GM23248 (cell line): ENCODE measurements at places on chromosomes 5 and 9.

- no peak for DNase-seq
Observed at GRCh38 chr5:2163940-2164490, 281.3 kb upstream of the IRX4 start.

DNA sequence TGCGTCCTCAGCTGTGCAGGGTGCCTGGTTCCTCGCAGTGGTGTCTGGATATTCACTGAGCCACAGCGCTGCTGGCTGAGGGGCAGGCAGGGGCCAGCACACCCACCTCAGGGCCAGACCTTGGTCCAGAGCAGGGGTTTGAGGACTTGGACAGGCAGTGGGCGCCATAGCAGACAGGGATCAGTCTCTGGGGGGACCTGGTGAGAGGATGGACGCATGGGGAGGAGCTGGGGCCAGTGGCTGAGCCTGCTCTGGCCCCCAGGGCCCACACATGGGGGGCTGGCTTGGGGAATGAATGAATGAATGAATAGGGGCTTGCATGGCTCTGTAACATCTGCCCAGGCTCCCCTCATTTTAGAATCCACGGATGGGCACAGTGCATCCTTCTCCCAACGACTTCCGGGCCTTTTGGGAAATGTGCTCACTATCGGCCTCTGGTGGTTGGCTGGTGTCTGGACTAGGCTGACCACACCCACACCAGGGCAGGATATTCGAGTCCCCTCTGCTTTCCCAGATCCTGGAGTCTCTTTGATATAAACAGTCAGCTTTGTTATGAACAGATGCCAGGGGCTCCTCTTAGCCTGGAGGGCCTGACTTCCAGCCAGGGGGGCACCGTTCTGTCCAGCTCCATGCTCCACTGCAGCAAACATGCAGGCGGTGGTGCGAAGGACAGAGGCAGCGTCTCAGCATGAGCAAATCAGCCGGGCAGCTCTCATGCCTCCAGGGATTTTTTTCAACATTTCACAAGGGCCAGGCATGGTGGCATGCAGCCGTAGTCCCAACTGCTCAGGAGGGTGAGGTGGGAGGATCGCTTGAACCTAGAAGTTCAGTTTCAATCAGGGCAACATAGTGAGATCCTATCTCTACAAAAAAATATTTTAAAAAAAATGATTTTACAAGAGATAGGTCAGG is 62.6 kb downstream of the NEK6 start:
- DNase-seq, result peak; percentile 80

DNA sequence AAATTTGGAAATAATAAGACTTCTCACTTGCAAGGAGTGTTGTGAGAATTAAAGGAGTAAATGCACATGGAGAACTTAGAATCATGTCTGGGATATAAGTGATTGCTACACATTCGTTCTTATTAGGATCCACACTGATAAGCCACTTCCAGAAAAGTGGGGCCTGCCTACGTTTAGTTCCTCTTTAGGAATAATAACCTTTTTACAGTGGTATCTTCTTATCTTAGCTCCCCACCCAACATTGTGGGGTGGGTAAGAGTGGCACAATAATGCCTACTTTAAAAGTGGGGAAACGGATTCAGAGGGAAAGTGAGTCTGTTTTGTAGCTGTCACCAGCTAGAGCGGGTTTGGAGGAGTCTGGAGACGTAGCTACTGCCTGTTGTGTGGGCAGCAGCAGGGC is 16.0 kb downstream of the DOCK2 start:
- DNase-seq, result no peak

DNA sequence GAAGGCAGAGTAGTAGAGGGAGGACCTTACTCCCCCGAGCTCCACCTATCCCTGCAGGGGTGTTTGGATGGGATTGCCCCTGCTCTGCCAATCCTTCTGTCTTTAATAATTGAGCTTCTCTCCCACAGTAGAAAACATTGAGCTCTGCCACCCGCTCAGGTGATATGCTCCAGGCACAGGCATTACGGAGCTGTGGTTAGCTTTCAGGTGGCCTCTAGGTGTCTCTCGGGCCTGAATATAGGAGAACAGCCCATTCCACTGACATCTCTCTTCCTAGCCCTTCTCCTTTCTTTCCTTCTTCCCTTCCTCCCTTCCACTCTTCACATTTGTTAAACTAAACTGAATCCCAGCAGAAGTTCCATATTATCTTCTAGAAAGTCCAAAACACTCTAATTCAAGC is 203.4 kb downstream of the SYK start:
- DNase-seq, result no peak

DNA sequence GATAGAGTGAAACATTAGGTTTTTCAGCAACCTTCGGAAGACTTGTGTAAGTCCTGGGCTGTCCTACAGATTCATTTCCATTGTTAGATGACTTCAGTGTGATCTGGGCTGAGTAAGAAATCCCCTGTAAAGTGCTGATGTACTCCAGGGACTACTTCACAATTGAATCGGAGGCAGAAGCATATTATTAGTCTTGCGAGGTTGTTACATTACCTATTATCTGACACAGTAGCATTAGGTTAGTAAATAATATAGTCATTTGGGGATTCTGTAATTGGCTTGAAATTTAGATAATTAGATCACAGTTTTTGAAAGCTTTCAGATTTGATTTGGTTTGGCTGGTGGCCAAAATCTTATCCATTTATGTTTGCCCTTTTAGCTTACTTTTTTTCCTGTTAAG is 62.4 kb downstream of the DMRT1 start:
- no peak for DNase-seq
